Activated naive CD4-positive, alpha-beta T cell treated with anti-CD3 and anti-CD28 coated beads for 36 hours (primary cell): ENCODE measurements at places on chromosomes 13 and 19. TPM values are rescaled to one million over a fixed set of nuclear protein-coding genes. Genes with fewer than 3 reads are reported as not detected.
A peak's percentile ranks its signal among the peaks of the same experiment; 100 is the strongest.

ZNF560 gene
- total RNA-seq: not detected

GRCh38 chr19:57057036-57057686, 62.6 kb upstream of the USP29 start:
- no peak overlapping the region for H3K4me3 ChIP-seq
- H3K4me1 ChIP-seq: no peaks in the 10 kb centered on the region
- H3K36me3 ChIP-seq: peaks cover 5% of the 10 kb centered on the region
- DNase-seq: no peak
- no peaks in the 10 kb centered on the region for H3K27me3 ChIP-seq

DNA sequence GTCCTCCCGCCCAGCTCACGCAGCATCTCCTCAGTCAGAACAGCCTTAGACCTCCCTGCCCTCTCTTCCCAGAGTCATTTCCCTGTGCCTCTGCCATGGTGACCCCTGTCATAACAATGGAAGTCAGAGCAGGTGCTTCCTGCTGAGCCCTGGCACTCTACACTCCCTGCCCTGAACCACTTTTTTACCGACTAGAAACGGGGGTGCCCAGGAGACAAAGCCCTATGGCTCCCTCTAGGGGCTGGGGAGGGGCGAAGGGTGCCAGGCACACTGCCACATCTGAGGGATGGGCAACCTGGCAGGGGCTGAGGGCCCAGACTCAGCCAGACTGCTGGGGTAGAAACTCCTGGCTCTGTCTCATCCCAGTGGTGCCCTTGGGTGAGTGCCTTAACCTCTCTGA, 16.4 kb downstream of the ZNF574 start:
- H3K4me3 ChIP-seq: no peak overlapping the region
- no peak overlapping the region for H3K27ac ChIP-seq
- H3K36me3 ChIP-seq: peaks cover 26% of the 10 kb centered on the region

- no peaks in the 10 kb centered on the region for H3K27me3 ChIP-seq
- H3K27ac ChIP-seq: no peak overlapping the region
- H3K4me1 ChIP-seq: no peaks in the 10 kb centered on the region
- H3K4me3 ChIP-seq: no peak overlapping the region
- H3K36me3 ChIP-seq: no peaks in the 10 kb centered on the region
Observed at GRCh38 chr13:25860862-25861261, 191.0 kb downstream of the SHISA2 start.

GRCh38 chr19:18153556-18154134, 682 bp downstream of the PIK3R2 start:
- no peaks in the 10 kb centered on the region for H3K27me3 ChIP-seq
- H3K4me1 ChIP-seq: peaks cover 22% of the 10 kb centered on the region
- peaks cover 2% of the 10 kb centered on the region for H3K36me3 ChIP-seq
- peak overlapping the region; percentile 83 for H3K4me3 ChIP-seq
- H3K27ac ChIP-seq: peak overlapping the region; percentile 37
- peak; percentile 46 for DNase-seq

- no peak for DNase-seq
- no peaks in the 10 kb centered on the region for H3K4me1 ChIP-seq
- H3K36me3 ChIP-seq: no peaks in the 10 kb centered on the region
- H3K27ac ChIP-seq: no peak overlapping the region
- no peak overlapping the region for H3K4me3 ChIP-seq
- no peaks in the 10 kb centered on the region for H3K27me3 ChIP-seq
Observed at GRCh38 chr13:37534181-37534580, 64.4 kb downstream of the POSTN start.

GRCh38 chr13:57631596-57632275, at the start of gene PCDH17:
Gene PCDH17, plus strand, starts transcription at chr13:57631744. Its CDS starts 803 bp downstream, at chr13:57632547.
- H3K4me1 ChIP-seq: peaks cover 48% of the 10 kb centered on the region
- H3K36me3 ChIP-seq: peaks cover 10% of the 10 kb centered on the region
- no peak within 1 kb of the TSS for H3K27ac ChIP-seq
- H3K27me3 ChIP-seq: peaks cover 70% of the 10 kb centered on the region

DNA sequence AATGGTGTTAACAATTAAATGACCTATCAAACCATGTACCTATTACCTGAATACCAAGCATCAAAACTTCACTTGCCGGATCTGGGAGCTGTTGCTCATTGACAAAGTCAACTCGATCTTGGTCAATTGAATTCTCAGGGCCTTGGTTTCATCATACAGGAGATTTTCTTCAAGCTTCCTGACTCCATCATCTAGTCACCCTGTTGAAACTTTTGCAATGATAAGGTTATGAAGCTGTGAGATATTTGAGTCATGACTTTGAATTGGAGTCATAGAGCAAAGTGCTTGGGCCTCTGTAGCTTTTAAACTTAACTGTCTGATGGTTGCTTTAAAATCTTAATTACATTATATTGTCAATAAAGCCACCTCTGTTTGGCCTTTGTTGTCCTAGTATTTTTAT, 260.9 kb downstream of the COG6 start:
- no peak overlapping the region for H3K4me3 ChIP-seq
- H3K4me1 ChIP-seq: no peaks in the 10 kb centered on the region
- DNase-seq: no peak
- no peaks in the 10 kb centered on the region for H3K36me3 ChIP-seq
- H3K27ac ChIP-seq: no peak overlapping the region

CCL25 gene
- total RNA-seq: not detected

CCDC194 gene
- 0.83 TPM for total RNA-seq

FGF22 gene
- not detected for total RNA-seq

KCTD12 gene
- 6.2 TPM for total RNA-seq

DNA sequence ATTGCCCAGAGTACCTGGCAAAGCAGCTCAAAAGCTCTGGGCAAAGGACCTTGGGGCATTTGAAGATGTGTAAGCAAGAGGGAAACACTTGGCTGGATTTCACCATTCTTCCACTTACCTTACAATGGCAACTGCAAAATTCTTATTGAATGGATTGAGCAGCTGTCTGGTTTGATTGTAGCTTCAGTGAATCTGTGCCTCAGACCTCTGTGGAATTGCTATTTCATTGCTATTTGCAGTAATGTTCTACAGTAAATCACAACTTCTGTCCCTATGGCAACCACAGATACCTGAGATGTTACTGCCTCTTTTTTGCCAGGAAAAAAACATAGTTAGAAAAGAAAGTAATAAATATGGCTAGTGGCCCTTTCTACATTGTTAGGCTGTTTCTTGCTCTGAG, 519.5 kb downstream of the SUCLA2 start:
- DNase-seq: no peak
- no peaks in the 10 kb centered on the region for H3K4me1 ChIP-seq
- peaks cover 2% of the 10 kb centered on the region for H3K27me3 ChIP-seq
- H3K4me3 ChIP-seq: no peak overlapping the region
- H3K36me3 ChIP-seq: no peaks in the 10 kb centered on the region

- no peak overlapping the region for H3K4me3 ChIP-seq
- no peaks in the 10 kb centered on the region for H3K36me3 ChIP-seq
- H3K27me3 ChIP-seq: no peaks in the 10 kb centered on the region
- H3K27ac ChIP-seq: no peak overlapping the region
- H3K4me1 ChIP-seq: no peaks in the 10 kb centered on the region
Observed at GRCh38 chr13:64332048-64332447, 2898.1 kb downstream of the PCDH9 start.

DNA sequence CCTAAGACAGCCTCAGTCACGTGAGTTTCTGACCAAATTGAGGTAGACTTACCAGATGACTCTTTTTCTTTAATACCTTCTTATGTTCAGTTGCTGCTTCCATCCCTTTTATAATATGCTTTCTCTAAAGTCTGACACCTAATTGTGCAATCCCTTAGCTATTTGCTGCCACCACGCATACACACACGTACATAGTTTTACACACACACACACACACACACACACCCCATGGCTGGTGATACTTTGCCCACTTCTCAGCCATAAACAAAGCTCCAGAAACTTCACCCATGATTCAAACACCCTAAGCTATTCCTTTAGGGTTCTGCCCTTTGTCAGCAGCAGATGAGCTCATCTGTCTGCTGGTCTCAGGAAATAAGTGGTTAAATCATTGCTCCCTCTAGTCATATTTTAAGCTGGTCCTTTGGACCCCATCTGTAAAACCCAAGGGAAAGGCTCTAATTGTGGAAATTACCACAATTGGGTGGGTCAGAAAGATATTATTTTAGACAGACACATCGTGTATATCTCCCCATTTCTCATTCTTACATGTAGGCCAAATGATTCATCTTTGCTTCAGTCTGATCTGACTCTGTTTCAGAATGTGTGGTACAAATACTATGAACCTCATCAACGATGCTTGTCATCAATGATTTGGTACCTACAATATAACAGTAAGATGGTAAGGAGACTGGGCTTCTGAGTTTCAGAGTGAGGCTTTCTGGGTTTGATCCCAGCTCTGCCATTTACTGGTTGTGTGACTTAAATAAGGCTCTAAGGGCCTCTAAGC, 69.2 kb downstream of the NALCN start:
- no peak overlapping the region for H3K27ac ChIP-seq
- no peaks in the 10 kb centered on the region for H3K36me3 ChIP-seq
- H3K4me1 ChIP-seq: no peaks in the 10 kb centered on the region
- no peak for DNase-seq
- no peaks in the 10 kb centered on the region for H3K27me3 ChIP-seq

- no peak within 1 kb of the TSS for H3K27ac ChIP-seq
- peaks cover 4% of the 10 kb centered on the region for H3K27me3 ChIP-seq
- no peaks in the 10 kb centered on the region for H3K4me1 ChIP-seq
- no peak for DNase-seq
Observed at GRCh38 chr19:22783651-22784410, at the start of gene ZNF99. Gene ZNF99, minus strand, starts transcription at chr19:22784151. Its CDS starts 135 bp downstream, at chr19:22784016.

DNA sequence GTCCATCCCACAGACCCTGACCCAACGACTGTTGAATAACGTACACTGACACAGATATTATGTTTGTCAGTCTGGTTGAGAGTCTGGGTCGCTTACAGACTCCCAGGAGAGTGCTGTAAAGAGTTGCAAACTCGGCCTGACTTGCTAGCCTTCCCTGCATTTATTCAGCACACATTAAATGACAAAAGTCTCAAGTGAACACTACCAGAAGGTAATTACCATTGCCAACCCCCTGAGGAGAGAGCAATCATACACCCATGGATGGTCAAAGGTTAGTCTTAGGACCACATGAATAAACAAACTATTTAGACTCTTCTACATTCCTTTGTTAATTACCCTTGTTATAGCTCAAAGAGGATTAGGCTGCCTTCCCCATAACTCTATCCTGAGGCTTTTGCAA, 1048.6 kb downstream of the PCDH17 start:
- DNase-seq: no peak
- no peak overlapping the region for H3K27ac ChIP-seq
- no peaks in the 10 kb centered on the region for H3K36me3 ChIP-seq
- no peak overlapping the region for H3K4me3 ChIP-seq
- H3K4me1 ChIP-seq: no peaks in the 10 kb centered on the region

KLK15 gene
- not detected for total RNA-seq

PROZ gene
- not detected for total RNA-seq

GRCh38 chr19:12411893-12412292, 10.8 kb upstream of the ZNF799 start:
- H3K4me1 ChIP-seq: no peaks in the 10 kb centered on the region
- no peak overlapping the region for H3K4me3 ChIP-seq
- H3K27me3 ChIP-seq: no peaks in the 10 kb centered on the region
- no peak for DNase-seq
- H3K36me3 ChIP-seq: peaks cover 2% of the 10 kb centered on the region
